Left renal pelvis (tissue), 4 donors: ENCODE measurements at places on chromosomes 16 and 17.

GRCh38 chr17:68540981-68541380, 28.8 kb downstream of the PRKAR1A start:
- DNase-seq = no peak

DNA sequence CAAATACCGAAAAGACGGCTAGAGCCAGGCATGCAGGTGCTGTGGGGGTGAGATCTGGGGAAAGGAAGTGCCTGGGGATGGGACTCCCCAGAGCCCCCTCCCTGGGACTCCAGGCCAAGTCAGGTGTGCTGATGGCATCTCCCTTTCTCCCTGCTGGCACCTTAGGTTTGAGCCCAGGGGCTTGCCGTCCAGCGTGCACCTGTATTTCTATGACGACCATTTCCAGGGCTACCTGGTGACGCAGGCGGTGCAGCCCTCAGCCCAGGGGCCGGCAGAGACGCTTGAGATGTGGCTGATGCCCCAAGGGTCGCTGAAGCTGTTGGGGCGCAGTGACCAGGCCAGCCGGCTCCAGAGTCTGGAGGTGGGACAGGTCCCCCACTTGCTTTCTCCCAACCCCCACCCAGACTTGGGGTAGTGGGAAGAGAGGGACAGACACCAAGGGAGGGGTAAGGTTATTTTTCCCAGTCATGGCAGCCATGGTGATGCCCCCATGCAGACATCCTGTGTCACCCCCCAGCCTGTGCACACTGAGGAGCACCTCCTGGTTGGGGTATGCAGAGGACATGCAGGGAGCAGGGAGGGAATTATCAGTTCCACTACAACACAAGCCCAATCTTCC, 11.1 kb downstream of the XYLT2 start:
- DNase-seq = no peak

DNA sequence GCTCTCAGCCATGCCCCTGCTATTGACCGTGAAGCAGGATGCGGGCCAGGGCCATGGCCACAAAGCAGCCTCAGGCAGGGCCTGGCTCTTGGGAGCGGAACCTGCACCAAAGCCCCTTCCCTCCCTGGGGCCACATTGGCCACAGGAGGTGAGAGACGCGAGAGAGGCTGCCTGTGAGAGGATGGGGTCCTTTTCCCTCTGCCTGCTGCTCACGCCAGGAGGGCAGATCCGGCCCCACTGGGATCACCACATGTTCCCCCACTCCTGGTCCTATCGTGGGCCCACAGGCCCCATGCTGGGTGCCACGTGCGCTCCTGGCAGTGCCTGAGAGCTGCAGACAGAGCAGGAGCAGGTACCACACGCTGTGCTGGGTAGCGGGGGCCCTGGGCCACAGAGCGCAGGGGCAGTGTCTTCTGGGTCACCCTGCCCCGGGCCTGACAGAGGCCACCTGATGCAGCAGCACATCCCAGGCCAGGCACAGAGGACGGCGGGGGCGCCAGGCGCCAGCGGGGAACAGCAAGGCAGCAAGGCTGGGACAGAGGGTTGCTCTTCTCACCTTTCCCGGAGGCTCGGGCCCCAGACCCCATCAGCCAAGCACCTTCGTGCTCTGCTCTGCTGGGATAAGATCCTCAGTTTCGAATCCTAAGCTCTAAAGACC, 9.2 kb upstream of the NUDT16L1 start:
- no peak for DNase-seq

DNA sequence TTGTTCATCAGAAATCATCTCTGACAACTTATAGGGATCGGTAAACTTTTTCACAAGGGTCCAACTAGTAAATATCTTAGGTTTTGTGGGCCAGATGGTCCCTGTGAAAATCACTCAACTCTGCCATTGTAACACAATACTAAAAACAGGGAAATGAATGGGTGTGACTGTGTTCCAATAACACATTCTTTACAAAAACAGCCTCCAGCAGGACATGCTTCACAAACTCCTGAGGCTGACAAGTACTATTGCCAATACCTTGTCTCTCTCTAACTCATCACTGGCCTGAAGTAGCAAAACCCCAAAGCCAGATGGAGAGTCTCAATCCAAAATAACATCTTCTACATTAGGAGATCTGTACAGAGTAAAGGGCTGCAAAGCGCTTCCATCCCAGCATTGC, 312.3 kb downstream of the TOX3 start:
- no peak for DNase-seq

DNA sequence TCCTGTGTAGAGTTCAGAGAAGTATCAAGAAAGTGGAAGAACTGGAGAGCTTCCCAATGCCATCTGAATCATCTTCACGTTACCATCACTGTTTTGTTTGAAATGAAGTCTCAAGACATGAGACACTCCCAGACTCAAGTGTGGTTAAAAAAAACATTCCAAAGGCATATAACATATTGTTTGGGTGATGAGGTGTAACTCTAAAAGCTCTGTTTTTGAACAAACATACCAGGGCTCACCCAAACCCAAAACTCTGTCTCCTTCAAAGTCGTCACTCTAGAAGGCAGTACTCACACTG, 6.3 kb upstream of the ZCCHC14 start:
- DNase-seq = no peak

- no peak for DNase-seq
Measured at GRCh38 chr17:64780096-64781013, 118.2 kb upstream of the SMURF2 start.

DNA sequence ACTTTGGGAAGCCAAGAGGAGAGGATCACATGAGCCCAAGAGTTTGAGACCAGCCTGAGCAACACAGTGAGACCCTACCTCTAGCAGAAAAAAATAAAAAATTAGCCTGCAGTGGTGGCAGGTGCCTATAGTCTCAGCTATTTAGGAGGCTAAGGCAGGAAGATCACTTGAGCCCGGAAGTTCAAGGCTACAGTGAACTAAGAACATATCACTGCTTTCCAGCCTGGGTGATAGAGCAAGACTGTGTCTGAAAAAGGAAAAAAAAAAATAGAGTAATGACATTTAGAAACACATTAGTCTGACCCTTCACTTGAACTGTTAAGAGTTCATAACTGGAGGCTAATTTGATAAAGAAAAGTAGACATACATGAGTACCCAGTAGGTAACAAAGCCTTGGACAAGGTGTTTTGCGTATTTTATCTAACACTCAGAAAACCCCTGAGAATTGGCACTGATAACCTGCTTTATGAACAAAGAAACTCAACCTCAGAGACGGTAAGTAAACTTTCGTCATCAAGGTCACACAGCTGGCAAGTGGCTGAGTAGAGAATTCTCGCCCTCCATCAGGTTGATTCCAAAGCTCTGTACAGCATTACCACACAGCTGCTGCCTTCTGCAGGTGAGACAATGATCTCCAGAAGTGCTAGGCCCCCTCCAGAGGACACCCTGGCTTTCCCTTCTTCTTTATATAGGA, 101.1 kb downstream of the SMG6 start:
- no peak for DNase-seq

- DNase-seq = no peak
Measured at GRCh38 chr17:56018211-56018610, 135.1 kb upstream of the ANKFN1 start.

DNA sequence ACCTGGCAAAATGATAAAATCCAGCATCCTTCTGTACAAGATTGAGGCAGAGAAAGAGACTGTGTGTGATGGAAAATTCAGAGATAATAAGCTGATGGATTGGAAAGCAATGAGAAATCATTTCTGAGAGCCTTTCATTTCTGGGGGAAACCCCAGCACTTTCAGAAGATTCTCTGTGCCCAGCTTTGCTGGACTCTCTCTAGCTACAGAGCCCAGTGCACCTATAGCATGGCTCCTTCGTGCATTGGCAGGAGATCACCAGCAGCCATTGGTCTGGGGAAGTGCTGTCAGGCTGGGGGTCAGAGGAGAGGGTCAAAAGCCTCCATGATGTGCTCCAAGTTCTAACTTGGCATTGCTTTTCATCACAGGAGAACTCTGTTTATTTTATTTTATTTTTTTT, 259.9 kb downstream of the SOX9 start:
- no peak for DNase-seq

DNA sequence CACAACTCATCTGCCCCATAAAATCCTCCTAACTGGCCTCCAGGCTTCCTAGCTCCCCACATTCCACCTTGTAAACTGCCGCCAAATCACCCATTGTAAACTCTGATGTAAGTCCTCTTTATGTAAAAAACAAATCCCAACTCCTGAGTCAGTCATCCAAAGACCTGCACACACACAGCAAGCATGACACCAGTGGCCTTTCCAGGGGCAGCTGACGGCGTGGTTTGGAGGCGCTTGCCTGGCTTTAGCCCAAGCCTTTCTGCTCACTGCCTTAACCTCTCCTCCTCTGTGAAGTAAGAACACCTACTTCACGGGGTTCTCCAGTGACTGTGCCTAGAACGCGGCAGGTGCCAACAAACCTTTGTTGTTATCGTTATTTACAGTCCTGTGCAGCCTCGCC, 14.0 kb downstream of the UBE2O start:
- no peak for DNase-seq

GRCh38 chr17:76271669-76272540, 6.8 kb downstream of the UBALD2 start:
- no peak for DNase-seq

GRCh38 chr16:85398050-85398451, 215.1 kb upstream of the GSE1 start:
- DNase-seq = no peak

DNA sequence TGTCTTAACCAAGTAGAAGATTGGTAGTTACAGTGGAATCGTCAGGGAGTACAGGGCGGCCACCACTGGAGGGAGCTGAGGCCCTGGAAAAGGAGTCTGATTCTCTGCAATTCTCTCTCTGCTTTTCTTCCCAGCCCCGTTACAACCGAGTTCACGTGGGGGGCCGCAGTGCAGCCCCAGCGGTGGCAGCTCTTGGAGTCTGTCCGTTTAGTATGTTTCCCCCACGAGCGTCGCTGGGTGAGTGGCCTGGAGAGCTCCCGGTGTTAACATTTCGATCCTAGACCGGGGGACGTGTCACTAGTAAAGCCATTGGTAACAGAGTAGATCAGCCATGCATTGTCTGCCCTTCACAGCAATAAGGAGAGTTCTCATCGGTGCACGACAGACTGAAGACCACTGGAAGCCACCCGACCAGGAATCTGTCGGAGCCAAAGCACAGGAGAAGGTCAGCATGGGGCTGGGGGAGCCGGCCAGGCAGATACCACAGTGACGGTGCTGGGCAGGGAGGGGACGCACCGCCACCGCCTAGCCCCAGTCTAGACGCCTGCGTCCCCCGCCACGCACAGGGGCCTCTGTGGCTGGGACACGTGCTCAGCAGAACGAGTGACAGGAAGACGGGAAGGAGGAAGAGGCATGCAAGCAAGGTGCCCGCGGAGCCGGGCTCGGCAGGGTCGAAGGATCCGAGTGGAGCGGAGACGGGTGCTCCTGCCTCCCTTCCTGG, 15.7 kb downstream of the SLC16A3 start:
- no peak for DNase-seq

GRCh38 chr16:72989579-72990551, 58.1 kb downstream of the ZFHX3 start:
- DNase-seq = no peak

DNA sequence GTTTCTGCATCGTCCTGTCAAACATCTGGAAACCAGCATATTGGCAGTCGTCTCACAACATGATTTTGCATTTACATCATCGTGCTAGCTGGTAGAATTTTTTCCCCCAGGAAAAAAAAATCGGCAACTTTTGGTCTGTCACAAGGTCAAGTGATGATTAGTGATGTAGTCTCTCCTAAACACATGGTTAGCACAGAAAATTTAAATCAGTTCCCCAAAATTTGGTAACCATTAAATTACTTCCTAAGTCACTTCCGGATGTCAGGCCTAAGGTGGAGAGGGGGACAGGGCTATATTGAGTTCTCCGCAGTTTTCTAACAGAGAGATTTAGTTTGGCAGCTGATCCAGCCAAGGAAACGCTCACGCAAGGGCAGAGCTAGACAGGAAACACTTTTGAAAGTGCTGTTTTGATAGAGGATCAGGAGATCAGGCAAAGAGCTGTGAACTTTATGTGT, 271.0 kb upstream of the TBX2 start:
- DNase-seq = no peak

- no peak for DNase-seq
Measured at GRCh38 chr16:50183316-50183715, 30.2 kb downstream of the TENT4B start.

- no peak for DNase-seq
Measured at GRCh38 chr16:21197112-21197511, 14.3 kb downstream of the ZP2 start.

DNA sequence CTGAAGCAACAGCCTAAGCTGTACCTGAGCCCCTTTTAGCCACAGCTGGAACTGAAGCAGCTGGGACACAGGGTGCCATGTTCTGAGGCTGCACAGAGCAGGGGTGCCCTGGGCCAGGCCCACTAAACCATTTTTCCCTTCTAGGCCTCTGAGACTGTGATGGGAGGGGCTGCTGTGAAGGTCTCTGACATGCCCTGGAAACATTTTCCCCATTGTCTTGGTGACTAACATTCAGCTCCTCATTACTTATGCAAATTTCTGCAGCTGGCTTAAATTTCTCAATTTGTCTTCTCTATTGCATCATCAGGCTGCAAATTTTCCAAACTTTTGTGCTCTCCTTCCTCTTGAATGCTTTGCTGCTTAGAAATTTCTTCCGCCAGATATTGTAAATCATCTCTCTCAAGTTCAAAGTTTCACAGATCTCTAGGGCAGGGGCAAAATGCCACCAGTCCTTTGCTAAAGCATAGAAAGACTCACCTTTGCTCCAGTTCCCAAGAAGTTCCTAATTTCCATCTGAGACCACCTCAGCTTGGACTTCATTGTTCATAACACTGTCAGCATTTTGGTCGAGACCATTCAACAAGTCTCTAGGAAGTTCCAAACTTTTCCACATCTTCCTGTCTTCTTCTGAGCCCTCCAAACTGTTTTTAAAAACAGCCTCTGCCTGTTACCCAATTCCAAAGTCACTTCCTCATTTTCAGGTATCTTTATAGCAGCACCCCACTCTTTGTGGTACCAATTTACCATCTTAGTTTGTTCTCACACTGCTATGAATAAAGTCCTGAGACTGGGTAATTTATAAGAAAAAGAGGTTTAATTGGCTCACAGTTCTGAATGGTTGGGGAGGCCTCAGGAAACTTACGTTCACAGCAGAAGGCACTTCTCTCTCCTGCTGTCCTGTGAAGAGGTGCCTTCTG, 49.8 kb downstream of the TMEM100 start:
- no peak for DNase-seq

DNA sequence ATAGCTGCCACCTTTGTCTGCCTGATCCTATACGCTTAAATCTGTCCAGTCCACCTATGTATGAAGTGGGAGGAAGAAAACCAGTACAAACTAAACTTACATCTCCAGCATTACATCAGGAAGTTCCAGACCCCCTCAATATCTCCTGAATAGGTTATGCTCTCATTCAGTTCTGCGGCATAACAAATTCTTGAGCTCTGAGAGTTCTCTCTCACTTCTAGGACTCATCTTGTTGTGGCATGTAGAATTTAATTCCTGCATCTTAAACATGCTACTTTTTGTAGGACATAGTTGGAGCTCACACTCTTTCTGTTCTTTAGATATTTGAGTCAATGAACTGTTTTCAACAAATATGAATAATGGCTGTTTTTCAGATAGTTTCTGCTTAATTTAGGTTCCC, 662.5 kb downstream of the CDH11 start:
- no peak for DNase-seq
